ENCODE measurements at places on chromosomes 3 and 15. TPM values are rescaled to one million over a fixed set of nuclear protein-coding genes. Genes with fewer than 3 reads are reported as not detected.

GRCh38 chr15:23472678-23473077 lies 25.6 kb upstream of the GOLGA6L2 start:
- H3K27me3 ChIP-seq: no peaks in the 10 kb centered on the region
- no peaks in the 10 kb centered on the region for H3K4me1 ChIP-seq
- H3K4me3 ChIP-seq: no peak overlapping the region

DNA sequence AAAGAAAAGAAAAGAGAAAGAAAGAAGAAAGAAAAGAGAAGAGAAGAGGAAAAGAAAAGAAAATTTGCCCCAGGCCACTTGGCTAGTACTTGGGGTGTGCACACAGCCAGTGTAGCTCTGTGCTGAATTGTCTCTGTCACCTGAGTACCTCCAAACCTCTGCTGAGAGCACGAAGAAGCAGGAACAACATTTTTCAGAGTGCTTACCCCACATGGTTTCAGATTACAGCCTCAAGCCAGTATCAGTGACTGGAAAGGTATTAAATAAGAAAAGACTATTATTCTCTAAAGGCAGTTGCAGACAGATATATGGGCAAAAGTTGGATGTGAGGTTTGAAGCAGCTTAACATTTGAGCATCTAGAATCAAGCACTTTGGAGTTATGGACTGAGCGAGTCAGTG lies 113.3 kb upstream of the PHLDB2 start:
- DNase-seq: no peak
- no peaks in the 10 kb centered on the region for H3K27me3 ChIP-seq
- no peak overlapping the region for H3K27ac ChIP-seq
- H3K36me3 ChIP-seq: peaks cover 3% of the 10 kb centered on the region

DNA sequence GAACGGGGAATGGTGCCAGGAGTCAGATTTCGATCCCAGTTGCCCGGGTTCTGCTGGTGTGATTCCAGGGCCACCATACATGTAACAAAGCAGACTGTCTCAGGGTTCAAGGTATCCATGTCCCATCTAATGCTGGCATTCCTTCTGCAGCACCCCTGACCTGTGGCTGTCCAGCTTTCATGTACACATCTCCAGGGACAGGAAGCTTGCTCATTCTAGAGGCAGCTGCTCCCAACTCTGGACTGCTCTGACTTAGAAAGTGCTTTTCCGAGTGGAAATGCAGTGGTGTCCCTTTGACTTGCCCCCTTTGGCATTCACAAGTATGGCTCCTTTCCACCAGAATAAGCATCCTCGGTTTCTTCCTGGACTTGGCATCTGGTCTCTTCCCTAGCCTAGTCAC lies 30.9 kb downstream of the PML start:
- peaks cover 49% of the 10 kb centered on the region for H3K36me3 ChIP-seq
- no peaks in the 10 kb centered on the region for H3K27me3 ChIP-seq
- peaks cover 5% of the 10 kb centered on the region for H3K4me1 ChIP-seq
- H3K27ac ChIP-seq: no peak overlapping the region
- DNase-seq: no peak
- H3K4me3 ChIP-seq: no peak overlapping the region

- no peak for DNase-seq
- H3K4me1 ChIP-seq: peaks cover 19% of the 10 kb centered on the region
- H3K27ac ChIP-seq: no peak overlapping the region
- H3K36me3 ChIP-seq: peaks cover 7% of the 10 kb centered on the region
- no peak overlapping the region for H3K4me3 ChIP-seq
- no peaks in the 10 kb centered on the region for H3K27me3 ChIP-seq
Observed at GRCh38 chr3:71197841-71198565, 385.5 kb downstream of the FOXP1 start.

GRCh38 chr3:36964817-36965216 lies 20.0 kb upstream of the TRANK1 start:
- DNase-seq: no peak
- no peaks in the 10 kb centered on the region for H3K27me3 ChIP-seq
- peaks cover 4% of the 10 kb centered on the region for H3K4me1 ChIP-seq
- H3K4me3 ChIP-seq: no peak overlapping the region
- no peaks in the 10 kb centered on the region for H3K36me3 ChIP-seq

The LRRC15 gene
- total RNA-seq: not detected

The TMEM158 gene
- 0.66 TPM for total RNA-seq

All from activated CD4-positive, alpha-beta T cell treated with anti-CD3 and anti-CD28 coated beads, Interleukin-2, amount 10 ng/mL, durations not matched to agents 24 days and 14 days (primary cell).